ENCODE measurements at places on chromosomes 3 and 15. TPM values are rescaled to one million over a fixed set of nuclear protein-coding genes. Genes with fewer than 3 reads are reported as not detected.

SRGAP3 gene
- 5.1 TPM for total RNA-seq

NCKIPSD gene
- total RNA-seq = 16.0 TPM

DNA sequence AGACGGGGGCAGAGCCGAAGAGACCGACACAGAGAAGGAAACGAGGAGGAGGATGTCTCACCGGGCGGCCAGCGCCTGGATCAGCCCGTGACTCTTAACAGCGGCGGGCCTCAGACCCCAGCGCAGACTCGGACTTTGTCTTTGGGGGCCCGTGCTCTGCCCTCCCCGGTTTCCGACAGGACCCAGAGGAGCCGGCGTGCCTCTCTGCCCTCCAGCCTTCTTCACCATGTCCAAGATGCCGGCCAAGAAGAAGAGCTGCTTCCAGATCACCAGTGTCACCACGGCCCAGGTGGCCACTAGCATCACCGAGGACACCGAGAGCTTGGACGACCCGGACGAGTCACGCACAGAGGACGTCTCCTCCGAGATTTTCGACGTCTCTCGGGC lies 1.0 kb downstream of the TSC22D2 start:
- peak overlapping the region; percentile 91 for H3K4me3 ChIP-seq
- no peaks in the 10 kb centered on the region for H3K36me3 ChIP-seq
- no peaks in the 10 kb centered on the region for H3K27me3 ChIP-seq

LPP gene
- total RNA-seq = 220 TPM

ANKRD34C gene
- total RNA-seq = not detected

- no peaks in the 10 kb centered on the region for H3K36me3 ChIP-seq
- no peak overlapping the region for H3K4me3 ChIP-seq
- no peaks in the 10 kb centered on the region for H3K27me3 ChIP-seq
- H3K4me1 ChIP-seq = no peaks in the 10 kb centered on the region
Measured at GRCh38 chr15:28861031-28861534, 12.6 kb upstream of the GOLGA6L7 start.

GRCh38 chr3:130342821-130343661 lies 2.4 kb upstream of the COL6A5 start:
- no peak overlapping the region for H3K4me3 ChIP-seq
- no peak for DNase-seq
- no peaks in the 10 kb centered on the region for H3K36me3 ChIP-seq
- H3K4me1 ChIP-seq = no peaks in the 10 kb centered on the region

CTDSPL2 gene
- total RNA-seq = 34.7 TPM

- no peaks in the 10 kb centered on the region for H3K4me1 ChIP-seq
- DNase-seq = peak; percentile 43
- H3K27ac ChIP-seq = no peak overlapping the region
- H3K36me3 ChIP-seq = no peaks in the 10 kb centered on the region
Measured at GRCh38 chr15:62254137-62254934, 89.3 kb upstream of the C2CD4B start.

- H3K4me1 ChIP-seq = no peaks in the 10 kb centered on the region
- H3K36me3 ChIP-seq = no peaks in the 10 kb centered on the region
- H3K27ac ChIP-seq = no peak overlapping the region
- no peaks in the 10 kb centered on the region for H3K27me3 ChIP-seq
- DNase-seq = no peak
Measured at GRCh38 chr3:196843435-196844110, 24.1 kb upstream of the SENP5 start.

- no peak for DNase-seq
- no peak overlapping the region for H3K4me3 ChIP-seq
- H3K27me3 ChIP-seq = no peaks in the 10 kb centered on the region
- no peaks in the 10 kb centered on the region for H3K36me3 ChIP-seq
- H3K27ac ChIP-seq = no peak overlapping the region
Measured at GRCh38 chr15:75631935-75632334, 6.4 kb upstream of the SNUPN start.

DNA sequence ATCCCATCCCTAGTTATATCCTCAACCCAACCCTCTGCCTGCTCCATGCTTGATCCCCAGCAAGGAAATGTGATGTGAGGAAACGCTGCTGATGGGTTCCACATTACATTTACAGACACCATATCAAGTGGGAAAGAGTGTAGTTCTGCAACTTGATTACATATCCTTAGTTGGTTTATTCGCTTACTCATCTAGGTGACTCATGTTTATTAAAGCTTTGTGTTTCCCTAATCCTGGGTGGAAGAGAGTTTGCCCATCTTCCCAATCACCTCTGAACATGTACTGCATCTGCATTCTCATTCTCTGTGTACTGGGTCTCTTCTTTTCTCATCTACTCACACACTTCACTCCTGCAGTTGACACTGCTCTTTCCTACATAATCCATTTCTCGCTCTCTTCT lies 91.7 kb upstream of the PDZRN3 start:
- H3K4me1 ChIP-seq = no peaks in the 10 kb centered on the region
- no peak for DNase-seq
- no peaks in the 10 kb centered on the region for H3K27me3 ChIP-seq
- no peaks in the 10 kb centered on the region for H3K36me3 ChIP-seq

DNA sequence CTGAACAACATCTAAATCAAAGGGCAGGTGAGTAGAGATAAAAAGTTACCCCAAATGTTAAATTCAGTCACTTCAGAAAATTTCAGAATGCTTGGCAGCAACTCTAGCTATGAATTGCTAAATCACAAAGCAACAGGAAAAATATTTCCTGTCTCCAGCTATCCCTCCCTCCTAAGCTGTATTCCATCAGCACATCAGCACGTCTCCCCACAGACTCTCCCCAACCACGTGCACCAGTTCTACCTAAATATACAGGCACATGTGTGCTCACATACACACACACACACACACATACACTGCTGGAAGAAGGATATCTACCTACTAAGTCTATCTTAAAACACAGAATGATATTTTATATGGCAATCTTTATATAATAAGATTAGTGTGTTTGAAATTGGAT lies 177.1 kb upstream of the ARHGEF26 start:
- no peak for DNase-seq
- no peaks in the 10 kb centered on the region for H3K36me3 ChIP-seq
- H3K4me3 ChIP-seq = no peak overlapping the region
- no peaks in the 10 kb centered on the region for H3K4me1 ChIP-seq
- H3K27me3 ChIP-seq = no peaks in the 10 kb centered on the region

DNA sequence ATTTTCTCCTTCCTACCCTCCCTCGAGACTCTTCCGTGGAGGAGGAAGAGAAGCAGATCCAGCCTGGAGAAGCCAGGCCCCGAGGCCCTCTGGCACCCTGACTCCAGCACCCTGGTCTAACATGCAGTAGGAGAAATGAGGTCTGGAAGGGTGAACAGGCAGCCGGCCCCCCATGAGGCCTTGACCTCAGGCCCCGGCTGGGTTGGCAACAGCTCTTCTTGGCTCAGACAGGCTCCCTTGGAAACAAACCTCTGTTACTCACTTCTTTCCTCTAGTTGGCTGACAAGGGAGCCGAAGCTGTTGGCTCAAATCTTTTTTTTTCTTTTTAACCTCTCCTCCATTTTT lies 73.4 kb downstream of the CPN2 start:
- H3K27ac ChIP-seq = no peak overlapping the region
- DNase-seq = no peak
- no peaks in the 10 kb centered on the region for H3K27me3 ChIP-seq
- no peak overlapping the region for H3K4me3 ChIP-seq
- peaks cover 10% of the 10 kb centered on the region for H3K4me1 ChIP-seq
- no peaks in the 10 kb centered on the region for H3K36me3 ChIP-seq

DNA sequence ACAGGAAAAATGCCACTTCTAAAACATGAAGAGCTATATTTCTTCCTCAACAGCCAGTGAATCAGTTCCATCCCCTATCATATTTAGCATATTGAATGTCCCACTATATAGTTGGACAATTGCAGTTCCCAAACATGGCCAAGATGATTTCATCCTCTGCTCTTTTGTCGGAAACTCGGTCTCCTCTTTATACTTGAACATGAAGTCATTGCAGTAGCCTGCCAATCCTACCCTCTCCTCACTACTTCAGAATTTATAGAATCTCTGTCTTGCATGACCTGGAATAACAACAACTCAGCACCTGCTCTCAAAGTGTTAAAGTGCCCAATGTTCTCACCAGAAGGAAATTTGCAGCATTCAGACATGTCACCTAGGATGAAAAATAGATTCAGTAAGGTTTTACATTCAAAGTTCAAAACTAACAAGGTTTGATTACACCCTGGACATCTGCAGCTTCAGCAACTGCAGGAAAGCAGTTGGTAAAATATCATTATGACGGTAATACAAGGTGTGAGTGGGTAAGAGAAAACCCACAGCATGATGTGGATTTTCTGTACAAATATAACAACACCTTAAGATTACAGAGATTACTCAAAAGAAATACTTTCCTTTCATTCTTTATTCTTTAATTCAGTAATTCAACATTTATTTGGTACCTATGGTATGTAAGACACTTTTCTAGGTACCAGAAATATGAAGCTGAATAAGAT lies 52.5 kb downstream of the TP63 start:
- DNase-seq = no peak
- H3K27ac ChIP-seq = no peak overlapping the region
- H3K27me3 ChIP-seq = no peaks in the 10 kb centered on the region
- no peak overlapping the region for H3K4me3 ChIP-seq
- no peaks in the 10 kb centered on the region for H3K4me1 ChIP-seq
- no peaks in the 10 kb centered on the region for H3K36me3 ChIP-seq

DNA sequence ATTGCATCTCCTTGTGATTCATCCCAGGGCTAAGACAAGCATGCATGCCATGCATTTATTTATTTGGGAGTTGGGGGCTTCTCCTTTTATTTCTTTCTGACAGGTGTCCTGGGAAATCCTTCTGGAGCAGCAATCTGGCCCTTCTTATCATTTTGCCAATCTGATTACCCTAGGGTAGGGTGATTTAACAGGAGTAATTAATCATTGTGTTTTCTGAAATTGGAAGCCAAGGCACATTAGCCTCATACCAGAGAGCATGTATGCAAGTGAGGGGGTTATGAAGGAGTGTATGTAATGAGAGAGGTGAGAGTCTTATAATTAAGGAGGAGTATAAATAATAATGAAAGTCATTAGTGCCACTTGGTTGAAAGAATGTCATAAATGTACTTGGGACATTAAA lies 37.4 kb upstream of the ARPP21 start:
- no peak for DNase-seq
- H3K4me3 ChIP-seq = no peak overlapping the region
- H3K36me3 ChIP-seq = no peaks in the 10 kb centered on the region
- no peaks in the 10 kb centered on the region for H3K4me1 ChIP-seq
- no peak overlapping the region for H3K27ac ChIP-seq
- no peaks in the 10 kb centered on the region for H3K27me3 ChIP-seq

DNA sequence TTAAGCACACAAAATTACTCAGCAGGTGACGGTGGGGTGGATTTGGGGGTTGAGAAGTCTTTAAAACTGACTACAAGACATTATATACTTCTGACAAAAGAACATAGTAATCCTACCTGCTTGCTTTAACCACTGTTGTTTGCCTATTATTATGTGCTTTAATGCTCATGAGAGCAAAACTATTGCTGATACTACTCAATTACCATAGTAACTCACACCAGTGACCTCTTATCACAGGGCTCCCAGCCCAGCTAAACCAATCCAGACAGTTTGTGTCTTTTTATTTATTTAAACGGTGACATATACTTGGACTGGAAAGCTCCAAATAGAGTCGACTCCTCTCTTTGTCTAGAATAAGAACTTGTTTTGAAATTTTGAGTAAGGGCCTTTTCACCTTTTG lies 42.8 kb upstream of the FEZF2 start:
- no peak overlapping the region for H3K27ac ChIP-seq
- H3K4me1 ChIP-seq = no peaks in the 10 kb centered on the region
- no peak for DNase-seq
- no peaks in the 10 kb centered on the region for H3K36me3 ChIP-seq
- no peaks in the 10 kb centered on the region for H3K27me3 ChIP-seq
- no peak overlapping the region for H3K4me3 ChIP-seq

- no peak for DNase-seq
- no peaks in the 10 kb centered on the region for H3K36me3 ChIP-seq
- H3K27ac ChIP-seq = peak overlapping the region; percentile 62
- no peak overlapping the region for H3K4me3 ChIP-seq
- H3K27me3 ChIP-seq = no peaks in the 10 kb centered on the region
Measured at GRCh38 chr3:114697401-114697800, 403.6 kb downstream of the TIGIT start.

U2SURP gene
- total RNA-seq = 54.3 TPM

DNA sequence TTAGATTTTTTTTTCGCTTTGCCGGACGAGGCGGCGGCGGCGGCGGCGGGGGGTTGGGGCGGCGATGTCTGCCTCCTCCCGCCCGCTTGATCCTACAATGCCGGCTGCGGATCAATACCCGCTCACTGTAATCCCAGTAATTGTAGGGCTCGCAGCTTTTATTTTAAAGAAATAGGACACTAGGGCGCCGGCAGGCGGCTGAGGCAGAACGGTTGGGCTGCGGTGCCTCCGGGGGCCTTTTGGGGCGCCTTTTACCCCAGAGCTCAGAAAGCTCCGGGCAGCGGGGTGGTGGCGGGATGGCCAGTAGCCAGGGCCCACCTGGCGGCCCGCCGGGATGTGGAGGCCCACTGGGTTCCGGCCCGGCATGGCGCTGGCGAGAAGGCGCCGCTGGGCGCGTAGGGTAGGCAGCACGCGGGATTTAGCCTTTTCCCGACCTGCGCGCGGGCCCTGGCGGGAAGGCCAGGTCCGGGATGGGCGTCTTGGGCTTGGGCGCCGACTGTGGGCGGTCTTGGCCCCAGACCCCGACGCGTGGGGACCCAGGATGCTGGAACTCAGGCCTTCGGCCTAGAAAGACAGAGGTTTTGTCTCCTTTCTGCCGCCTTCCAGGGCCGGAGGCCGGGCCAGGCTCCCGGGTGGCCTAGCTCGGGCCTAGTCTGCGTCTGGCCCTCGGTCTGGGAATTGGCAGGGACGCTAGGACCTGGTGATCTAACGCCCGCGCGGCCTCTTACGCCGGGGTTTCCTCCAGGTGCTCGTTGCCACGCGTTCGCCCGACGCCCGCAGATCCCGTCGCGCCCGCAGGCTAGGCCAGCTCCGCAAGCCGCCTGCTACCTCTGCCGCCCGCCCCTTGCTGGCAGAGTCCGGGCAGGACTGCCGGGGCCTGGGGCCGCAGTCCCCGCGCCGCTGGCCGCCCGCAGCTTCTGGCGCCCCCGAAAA lies 15.5 kb upstream of the ONECUT1 start:
- H3K36me3 ChIP-seq = no peaks in the 10 kb centered on the region
- H3K4me3 ChIP-seq = no peak overlapping the region
- DNase-seq = no peak
- peaks cover 87% of the 10 kb centered on the region for H3K27me3 ChIP-seq

GRCh38 chr3:115876876-115877614 lies 253.7 kb downstream of the GAP43 start:
- no peaks in the 10 kb centered on the region for H3K36me3 ChIP-seq
- DNase-seq = no peak
- no peaks in the 10 kb centered on the region for H3K4me1 ChIP-seq
- H3K27ac ChIP-seq = no peak overlapping the region

DNA sequence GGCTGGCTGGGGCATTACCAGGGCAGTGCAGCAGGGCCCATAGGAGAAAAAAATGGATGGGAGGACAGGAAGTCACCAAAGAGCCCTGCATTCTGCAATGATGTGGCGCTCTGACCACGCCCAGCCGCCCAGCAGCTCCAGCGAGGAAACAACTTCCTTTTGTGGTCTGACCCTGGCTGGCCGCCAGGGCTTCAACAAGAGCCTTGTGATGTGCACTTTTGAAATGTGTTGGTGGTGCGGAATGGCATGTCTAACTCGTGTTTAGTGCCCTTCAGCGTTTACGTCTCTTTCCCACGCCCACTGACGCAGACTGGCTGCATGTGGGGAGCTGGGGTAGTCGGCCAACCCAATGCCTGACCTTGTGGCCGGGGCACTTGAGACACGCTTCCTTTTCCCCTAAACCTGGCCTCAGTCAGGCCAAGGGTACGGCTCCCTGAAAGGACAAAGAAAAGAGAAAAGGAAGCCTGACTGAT lies 81.9 kb upstream of the CTNNB1 start:
- no peaks in the 10 kb centered on the region for H3K27me3 ChIP-seq
- H3K4me1 ChIP-seq = no peaks in the 10 kb centered on the region
- H3K27ac ChIP-seq = peak overlapping the region; percentile 53
- peak; percentile 91 for DNase-seq
- H3K4me3 ChIP-seq = no peak overlapping the region
